Fibroblast of skin of scalp (primary cell): ENCODE measurements at places on chromosomes 13 and 19.
A peak's percentile ranks its signal among the peaks of the same experiment; 100 is the strongest.

DNA sequence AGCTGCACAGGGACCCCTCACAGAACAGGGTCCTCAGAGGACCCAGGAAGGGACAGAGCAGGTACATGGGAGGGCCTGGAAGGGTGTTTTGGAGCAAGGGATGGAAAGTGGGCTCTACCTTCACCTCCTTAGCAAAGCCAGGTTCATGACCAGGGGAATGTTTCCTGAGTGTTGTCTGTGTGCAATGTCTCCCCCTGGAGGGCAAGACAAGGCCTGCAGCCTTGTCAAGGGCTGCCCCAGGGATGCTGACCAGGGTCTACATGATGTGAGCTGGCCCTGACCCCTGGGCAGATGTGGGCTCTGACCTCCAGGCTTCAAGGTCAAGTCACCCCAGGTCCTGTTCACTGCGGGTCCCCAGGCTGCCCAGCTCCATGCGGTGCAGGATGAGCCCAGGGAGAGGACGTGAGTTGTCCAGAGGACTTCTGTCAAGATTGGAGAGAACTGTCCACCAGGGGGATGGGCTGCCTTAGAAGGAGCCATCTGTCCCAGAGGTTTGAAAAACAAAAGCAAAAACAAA lies 1.0 kb upstream of the CEACAM1 start:
- peak; percentile 48 for DNase-seq

GRCh38 chr13:39818953-39819352 lies 163.5 kb downstream of the COG6 start:
- no peak for DNase-seq

DNA sequence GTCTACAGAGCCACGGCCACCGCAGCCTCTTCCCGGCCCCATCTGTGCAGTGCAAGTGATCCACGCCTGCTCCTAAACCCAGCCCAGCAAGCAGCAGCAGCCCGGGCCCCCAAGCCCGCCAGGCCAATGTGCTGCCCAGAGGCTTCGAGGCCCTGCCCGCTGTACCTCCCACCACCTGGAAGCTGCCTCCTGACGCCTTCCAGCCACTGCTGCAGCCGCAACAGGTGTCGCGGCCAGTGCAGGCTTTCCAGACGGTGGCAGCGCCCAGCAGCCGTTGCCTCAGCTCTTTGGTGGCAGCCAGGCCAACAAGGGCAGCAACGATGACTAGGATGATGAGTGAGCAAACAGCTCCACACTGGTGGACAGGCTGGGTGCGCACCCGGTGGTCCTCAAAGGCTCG lies 50.2 kb upstream of the TPM4 start:
- no peak for DNase-seq

DNA sequence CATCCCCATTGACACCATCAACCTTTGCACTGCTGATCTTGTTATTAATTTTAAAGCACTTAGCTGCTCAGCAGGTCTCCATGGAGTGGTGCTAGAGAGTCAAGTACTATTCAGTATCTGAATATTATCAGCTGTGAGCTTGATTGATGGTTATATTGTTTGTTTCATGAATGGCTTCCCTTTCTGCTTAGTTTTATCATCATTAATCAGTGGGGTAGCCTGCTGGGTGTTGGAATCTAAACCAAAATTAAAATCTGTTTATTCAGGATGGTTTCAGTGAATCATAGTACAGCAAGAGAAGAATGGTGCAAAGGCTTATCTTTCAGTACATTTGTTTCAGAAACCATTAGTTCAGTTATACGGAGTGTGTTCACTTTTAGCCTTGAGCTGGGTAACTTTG lies 42.5 kb upstream of the SCEL start:
- peak; percentile 13 for DNase-seq

DNA sequence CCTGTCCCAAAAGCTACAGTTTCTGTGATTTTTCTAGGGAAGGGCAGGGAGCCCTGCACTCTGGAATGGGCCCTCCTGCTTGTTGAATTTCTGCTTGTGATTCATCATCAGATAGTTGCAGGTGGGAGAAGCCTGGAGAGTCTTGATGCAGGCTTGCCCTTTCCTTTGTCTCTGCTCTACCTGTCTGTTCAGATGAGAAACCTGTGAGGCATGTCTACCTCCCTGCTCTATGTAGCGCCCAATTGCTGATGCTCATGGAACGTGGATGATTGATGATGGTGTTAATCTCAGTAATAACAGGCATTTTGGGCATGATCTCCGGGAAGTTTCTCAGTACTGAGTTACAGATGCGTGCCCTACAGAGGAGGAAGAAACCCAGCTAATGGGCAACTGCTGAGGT lies 10.9 kb upstream of the CBY2 start:
- no peak for DNase-seq

- no peak for DNase-seq
Observed at GRCh38 chr13:32616883-32617511, 30.7 kb downstream of the PDS5B start.

DNA sequence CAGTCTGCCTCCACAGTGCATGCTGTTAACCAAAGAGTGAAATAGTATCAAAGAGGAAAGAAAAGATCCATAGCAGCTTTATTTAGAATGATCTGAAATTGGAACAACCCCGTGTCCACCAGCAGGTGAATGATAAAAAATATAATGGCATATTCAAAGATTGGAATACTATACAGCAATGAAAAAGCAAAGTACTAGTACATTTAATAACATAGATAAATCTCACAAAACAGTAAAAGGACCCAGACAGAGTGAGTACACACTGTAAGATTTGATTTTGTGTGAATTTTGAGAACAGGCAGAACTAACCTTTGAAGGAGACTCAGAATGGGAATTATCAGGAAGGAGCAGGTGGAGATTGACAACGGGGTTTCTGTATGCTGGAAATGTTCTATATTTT lies 837 bp upstream of the CD209 start:
- no peak for DNase-seq

GRCh38 chr13:96821381-96821780 lies 172.9 kb downstream of the OXGR1 start:
- DNase-seq = peak; percentile 84

DNA sequence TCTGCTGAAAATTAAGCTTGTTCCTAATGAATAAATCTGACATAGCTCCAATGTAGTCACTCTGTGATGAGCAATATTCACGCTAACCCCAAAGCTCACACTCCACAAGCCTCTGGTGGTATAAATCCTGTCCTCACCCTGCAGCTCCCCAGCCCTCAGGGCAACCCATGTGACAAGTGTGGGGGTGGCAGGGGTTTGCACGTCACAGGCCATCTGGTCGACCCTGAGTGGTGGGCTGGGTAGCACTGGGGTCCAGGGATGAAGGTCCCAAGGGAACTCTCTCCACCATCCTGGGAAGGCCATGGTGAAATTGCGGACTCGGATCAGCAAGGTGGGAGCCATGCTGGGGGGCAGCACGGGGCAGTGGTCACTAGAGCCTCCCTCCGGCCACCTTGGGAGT lies 100.0 kb upstream of the SOX1 start:
- no peak for DNase-seq

DNA sequence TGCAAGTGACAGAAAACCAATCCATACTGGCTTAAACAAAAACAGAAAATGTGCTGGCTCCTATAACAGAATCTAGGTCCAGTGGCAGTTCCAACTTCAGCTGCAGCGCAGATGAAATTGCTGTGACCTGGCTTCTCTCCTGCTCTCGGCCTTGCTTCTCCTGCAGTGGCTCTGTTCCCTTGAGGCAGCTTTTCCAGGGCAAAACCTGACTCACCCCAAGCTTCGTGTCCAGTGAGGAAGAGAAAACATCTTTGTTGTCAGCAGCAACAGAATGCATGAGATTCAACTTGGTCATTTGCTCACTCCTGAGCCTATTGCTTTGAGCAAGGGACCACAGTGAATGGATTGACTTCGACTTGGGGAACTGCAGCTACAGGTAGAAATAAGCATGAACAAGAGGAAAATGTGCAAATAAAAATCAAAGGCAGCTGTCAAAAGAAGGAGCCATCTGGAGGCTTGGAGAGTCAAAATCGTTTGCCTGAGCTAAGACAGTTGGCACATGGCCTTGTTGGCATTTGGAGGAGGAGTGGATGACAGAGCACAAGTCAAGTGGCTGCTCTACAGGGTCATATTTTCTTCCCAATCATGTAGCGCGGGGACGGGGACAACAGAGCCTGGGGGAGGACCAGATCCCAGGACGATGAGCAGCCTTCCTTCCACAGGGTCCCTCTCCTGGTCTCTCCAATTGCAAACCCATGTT lies 523.4 kb downstream of the FGF9 start:
- no peak for DNase-seq

DNA sequence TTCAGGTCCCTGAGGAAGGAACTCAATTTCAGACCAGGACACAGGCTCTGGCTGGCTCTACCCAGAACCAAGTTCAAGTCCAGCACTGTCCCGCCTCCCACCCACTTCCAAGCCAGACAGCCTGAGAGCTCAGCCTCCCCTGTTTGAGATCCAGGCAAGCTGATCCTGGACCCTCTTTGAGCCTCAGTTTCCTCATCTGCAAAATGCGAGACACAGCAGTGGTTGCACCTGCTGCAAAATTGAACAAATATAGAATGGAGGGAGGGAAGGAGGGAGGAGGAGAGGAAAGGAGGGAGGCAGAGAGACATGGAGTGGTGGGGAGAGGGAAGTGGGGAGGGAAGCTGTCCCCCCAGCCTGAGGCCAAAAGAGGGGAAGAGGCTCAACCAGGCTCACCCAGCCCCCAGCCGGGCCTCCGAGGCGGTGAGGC lies 751 bp downstream of the TMEM221 start:
- no peak for DNase-seq

DNA sequence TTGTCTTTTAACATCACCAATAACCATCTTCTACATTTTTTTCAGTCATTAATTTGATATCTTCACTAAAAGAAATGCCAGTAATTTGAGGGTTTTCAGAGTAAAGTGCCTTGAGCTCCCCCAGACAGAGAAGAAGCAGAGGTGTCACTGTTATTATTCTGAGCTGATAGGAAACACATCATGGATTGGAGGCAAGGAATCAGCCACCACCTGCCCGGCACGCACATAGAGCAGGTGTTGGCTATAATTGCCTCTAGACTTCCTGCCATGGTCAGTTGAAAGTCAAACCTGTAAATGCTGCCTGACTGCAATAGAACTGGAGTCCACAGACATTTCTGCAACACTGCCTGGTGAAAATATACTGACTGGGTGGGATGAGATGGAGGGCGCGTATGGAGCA lies 776.6 kb downstream of the UQCRFS1 start:
- no peak for DNase-seq

DNA sequence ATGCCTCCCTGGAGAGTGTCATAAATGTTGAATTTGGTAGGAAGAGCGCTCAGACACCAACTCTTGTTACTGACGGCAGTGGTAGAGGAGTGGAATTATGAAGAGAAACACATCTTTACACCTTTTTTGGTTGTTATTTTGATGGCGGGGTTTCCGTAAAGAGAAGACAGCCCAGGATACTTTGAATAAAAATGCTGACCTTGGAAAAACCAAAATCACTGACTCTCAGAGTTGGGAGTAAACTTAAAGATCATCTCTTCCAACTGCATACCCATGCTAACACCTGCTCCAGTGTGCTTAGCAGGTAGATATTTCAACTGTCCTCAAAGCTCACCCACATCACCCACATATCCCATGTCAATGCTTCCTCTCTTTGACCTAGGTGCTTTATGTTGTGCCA lies 498.6 kb downstream of the LIG4 start:
- no peak for DNase-seq

DNA sequence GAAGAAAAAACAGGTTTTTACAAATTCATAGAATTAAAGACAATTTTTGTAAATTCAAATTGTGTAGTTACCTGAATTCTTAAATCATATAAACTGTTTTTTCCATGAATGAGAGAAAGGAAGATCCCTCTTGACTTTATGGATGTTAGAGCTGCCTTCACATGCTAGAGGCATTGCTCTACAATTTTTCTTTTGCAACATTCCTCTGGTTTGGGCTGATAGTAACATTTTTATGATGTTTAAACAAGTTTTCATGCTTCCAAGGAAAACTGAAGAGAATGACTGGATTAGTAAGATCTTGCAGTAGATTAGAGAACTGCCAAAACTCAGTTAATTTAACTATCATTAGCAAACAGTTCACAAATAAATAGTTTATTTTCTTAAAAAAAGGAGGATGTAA lies 250.6 kb downstream of the GPC6 start:
- peak; percentile 8 for DNase-seq

DNA sequence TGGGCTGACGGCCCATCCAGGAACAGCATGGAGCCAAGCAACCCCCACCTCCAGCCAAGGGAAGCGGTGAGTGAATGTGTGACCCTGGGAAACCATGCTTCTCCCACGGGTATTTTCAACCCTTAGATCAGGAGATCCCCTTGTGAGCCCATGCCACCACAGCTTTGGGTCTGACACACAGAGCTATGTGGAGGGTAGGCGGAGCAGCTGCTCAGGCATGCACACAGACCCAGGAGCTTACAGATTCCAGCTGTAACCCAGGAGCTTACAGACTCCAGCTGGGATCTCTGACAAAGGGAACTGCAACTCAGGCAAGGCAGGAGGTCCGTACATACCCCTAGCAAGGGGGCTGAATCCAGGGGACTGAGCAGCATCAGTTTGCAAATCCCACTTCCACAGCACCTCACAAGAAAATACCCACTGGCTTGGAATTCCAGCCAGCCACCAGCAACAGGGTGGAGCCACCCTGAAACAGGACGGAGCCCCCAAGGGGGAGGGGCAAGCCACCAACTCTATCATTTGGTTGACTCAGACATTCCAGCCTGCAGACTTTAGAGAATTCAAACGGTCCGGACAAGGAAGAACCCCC lies 40.8 kb upstream of the RFXAP start:
- peak; percentile 92 for DNase-seq

DNA sequence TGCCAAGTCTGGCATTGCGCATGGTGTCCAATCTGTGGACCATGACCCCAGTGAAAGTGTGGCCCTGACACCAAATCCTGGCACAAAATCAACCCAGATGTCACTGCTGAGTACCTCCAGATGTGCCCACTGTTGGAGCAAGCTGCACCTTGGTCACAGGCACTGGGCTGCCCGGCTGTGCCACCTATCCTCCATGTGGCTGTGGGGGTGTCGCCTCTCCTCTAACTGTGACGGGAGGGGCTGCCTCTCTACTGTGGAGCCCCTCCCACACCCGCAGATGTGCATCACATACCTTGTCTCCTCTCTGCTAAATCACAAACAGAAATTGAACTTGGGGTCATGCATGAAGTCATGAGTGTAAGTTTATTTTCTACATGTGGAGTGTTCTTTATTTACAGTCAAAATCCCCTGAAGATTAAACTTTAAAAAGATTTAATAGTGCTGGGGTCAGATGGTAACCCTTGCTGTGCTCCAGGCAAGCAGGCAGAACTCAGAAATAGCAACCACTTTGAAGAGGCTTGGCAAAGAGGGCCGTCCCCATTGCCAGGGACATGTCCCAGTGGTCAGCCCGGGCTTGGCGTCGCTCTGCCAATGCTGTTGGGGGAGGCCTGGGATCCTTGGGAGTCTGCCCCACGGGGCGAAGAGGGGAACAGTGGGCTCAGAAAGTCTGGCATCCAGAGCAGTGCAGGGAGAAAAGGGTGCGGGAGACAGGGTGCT lies 46.4 kb upstream of the ZNF536 start:
- DNase-seq = no peak

- peak; percentile 25 for DNase-seq
Observed at GRCh38 chr13:35964863-35965180, 166.4 kb downstream of the DCLK1 start.

- DNase-seq = peak; percentile 47
Observed at GRCh38 chr13:80030491-80030890, 310.4 kb downstream of the SPRY2 start.

GRCh38 chr13:114234266-114234644 lies 442 bp upstream of the CDC16 start:
- DNase-seq = no peak
